ENCODE measurements at places on chromosomes 3 and 15.

DNA sequence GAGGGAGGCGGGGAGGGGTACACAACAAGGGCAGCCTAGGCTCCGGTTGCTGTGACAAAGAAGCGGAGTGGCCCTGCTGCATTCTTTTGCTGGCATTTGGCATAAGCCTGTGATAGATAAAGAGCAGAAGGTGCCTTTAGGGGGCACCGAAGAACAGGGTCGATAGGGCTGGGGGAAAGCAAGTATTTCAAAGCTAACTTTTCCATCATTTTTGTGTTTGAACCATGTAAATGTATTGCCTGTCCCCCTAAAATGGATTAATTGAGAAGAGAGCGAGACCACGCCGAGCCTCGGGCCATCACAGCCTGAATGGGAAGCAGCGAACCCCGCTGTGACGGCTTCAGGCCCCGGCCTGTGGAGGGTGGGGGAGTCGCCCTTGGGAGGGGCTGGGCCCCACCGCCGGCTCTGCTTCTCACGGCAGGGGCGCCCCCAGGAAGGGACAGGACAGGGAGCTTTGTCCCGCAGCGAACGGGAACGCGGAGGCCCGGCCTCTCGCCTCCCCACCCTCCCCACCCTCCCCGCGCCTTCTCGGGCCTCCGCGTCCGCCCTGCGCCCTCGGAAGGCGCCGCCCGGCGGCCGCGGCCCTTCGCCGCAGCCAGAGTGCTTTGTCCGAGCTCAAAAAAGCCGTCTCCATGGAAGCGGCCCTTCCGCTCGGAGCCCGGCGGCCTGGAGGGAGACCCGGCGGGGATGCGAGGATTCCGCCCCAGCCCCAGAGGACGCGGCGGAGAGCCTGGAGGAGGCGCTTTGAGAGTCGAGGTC, 32.4 kb upstream of the ALDH1L1 start:
- DNase-seq: peak; percentile 78

- no peak for DNase-seq
Measured at GRCh38 chr3:62090066-62090465, 283.3 kb downstream of the FEZF2 start.

DNA sequence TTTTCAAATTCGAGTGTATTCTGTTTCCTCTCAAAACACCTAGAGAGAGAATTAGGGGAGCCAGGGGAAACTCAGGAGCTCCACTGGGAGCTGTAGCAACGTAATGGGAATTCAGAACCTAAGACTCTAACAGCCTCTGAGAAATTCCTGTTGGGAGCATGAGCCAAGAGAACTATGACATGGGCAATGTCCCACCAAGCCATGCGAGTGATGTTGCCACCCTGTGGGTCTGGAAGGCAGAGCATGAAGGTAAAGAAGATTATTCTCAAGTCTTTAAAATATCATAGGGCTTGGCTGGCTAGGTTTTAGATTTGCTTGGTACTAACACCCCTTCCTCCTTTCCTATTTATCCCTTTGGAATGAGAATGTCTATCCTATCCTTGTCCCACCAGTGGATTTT, 392.6 kb upstream of the ADAMTS9 start:
- DNase-seq: no peak

DNA sequence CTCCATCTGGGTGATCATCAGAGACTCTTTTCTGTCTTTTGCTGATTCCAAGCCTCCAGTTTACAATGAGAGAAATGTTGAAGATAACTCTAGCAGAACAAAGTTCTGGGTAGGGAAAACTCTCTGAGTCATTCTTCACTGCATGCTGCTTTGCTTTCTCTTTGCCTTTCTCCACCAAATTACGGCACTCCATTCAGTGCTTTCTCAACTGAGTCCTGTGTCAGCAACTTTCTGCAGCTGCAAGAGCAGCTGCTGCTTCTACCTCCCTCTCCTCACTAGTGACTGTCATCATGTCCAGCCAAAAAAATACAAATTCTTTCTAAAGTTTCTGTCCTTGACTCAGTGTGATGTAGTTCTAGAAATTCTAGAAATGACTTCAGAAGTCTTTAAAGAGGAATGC, 953.8 kb downstream of the IGSF11 start:
- DNase-seq: no peak

DNA sequence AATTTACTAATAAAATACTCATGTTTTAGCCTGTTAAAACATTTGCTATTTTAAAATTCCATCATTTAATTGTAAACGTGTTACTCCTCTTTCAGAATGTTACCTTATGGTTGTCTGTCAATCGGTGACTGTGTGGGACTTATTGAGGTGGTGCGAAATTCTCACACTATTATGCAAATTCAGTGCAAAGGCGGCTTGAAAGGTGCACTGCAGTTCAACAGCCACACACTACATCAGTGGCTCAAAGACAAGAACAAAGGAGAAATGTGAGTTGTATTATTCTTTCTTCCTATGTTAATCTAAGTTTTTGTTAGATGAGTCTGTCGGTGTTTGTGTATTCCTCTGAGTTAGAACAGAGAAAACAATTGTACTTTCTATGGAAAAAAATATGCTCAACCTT, 21.7 kb downstream of the KCNMB3 start:
- no peak for DNase-seq

- no peak for DNase-seq
Measured at GRCh38 chr3:39226106-39226741, 33.8 kb upstream of the XIRP1 start.

GRCh38 chr3:196793246-196793645, 53.6 kb downstream of the PAK2 start:
- DNase-seq: no peak

DNA sequence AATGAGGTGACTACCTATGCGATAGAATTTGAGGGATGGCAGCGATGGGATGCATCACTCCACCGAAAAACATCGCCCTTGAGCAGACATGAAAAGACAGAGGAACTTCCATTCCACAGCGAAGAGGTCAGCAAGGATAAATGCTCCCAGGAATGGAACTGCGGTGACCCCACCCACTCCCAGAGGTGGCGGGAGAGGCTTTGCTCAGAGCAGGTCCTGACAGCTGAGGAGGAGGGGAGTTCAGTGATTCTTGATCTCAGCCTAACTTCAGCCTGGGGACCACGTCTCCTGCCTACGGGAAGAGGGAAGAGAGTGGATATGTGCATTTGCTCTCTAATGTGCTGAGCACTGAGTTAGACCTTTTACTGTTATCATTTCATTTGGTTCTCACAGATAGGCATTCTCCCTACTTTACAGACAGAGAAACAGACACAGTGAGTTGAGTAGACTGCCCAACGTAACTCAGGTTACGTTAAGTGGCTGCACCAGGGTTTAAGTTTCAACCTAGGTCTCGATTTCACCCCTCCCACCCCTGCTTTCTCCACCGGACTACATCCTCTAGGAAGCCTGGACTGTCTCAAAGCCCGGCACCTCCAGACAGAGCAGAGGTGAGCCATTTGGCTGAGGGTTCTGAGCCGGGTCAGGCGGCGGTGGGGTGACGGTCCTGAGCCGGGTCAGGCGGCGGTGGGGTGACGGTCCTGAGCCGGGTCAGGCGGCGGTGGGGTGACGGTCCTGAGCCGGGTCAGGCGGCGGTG, 170.0 kb downstream of the RAB11A start:
- peak; percentile 52 for DNase-seq

DNA sequence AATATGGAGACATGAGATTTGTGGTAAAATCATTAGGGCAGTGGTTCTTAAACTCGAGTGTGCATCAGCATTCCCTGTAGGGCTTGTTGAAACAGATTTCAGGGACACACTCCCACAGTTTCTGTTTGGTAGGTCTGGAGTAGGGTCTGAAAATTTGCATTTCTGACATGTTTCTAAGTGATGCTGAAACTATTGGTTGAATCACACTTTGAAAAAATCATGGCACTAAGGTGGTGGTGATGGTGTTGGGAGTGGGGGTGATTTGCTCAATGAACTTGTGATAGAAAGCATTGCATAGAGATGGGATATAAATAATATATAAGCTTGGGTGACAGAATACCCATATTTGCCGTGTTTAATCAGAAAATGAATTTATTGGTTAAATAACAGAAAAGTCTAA, 11.3 kb downstream of the MITF start:
- no peak for DNase-seq

- no peak for DNase-seq
Measured at GRCh38 chr3:63441262-63441661, 163.2 kb downstream of the SYNPR start.

DNA sequence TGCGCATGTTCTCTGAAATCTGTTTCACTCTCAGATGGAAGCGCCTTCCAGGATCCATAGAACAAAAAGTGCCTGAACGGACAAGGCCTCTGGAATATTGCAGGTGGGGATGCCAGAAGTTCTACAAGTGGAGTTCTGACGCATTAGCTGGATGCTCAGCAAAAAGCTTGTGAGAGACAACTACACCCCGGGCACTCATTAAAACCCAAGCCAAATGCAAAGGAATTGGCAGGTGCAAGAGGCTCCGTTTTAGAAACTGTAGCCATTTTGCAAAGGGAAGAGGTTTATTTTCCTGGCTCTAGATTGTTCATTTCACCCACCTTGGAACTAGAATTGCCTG, 35.2 kb upstream of the SLC24A5 start:
- no peak for DNase-seq

- no peak for DNase-seq
Measured at GRCh38 chr3:156761713-156762451, 64.3 kb upstream of the LEKR1 start.

GRCh38 chr15:47929138-47929803, 191.5 kb upstream of the SLC24A5 start:
- no peak for DNase-seq

- no peak for DNase-seq
Measured at GRCh38 chr3:156132313-156132712, 11.9 kb downstream of the KCNAB1 start.

- DNase-seq: no peak
Measured at GRCh38 chr3:172135185-172135584, 95.8 kb downstream of the FNDC3B start.
